CD4-positive, alpha-beta T cell treated with Interferon alpha-2 for 1 hour (primary cell): ENCODE measurements at places on chromosomes 16 and 17.

GRCh38 chr16:55426865-55427484 lies 52.0 kb upstream of the MMP2 start:
- no peak for DNase-seq

GRCh38 chr16:55349867-55350266 lies 25.9 kb downstream of the IRX6 start:
- no peak for DNase-seq

GRCh38 chr17:63800783-63801182 lies 26.4 kb upstream of the PSMC5 start:
- no peak for DNase-seq

GRCh38 chr16:66475232-66475631 lies 48.1 kb downstream of the BEAN1 start:
- no peak for DNase-seq

- no peak for DNase-seq
These were observed 23.1 kb downstream of the MPHOSPH6 start for GRCh38 chr16:82146957-82147356.

DNA sequence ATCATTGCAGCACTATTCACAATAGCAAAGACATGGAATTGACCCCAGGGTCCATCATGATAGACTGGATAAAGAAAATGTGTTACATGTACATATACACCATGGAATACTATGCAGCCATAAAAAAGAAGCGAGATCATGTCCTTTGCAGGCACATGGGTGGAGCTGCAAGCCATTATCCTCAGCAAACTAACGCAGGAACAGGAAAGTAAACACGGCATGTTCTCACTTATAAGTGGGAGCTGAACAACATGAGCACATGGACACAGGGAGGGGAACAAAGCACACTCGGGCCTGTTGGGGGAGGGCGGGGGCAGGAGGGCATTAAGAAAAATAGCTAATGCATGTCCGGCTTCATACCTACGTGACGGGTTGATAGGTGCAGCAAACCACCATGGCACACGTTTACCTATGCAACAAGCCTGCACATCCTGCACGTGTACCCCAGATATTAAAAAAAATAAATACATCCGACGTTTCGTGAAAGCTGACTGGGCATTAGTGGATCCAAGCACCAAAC lies 28.9 kb downstream of the ZNF778 start:
- DNase-seq = no peak

DNA sequence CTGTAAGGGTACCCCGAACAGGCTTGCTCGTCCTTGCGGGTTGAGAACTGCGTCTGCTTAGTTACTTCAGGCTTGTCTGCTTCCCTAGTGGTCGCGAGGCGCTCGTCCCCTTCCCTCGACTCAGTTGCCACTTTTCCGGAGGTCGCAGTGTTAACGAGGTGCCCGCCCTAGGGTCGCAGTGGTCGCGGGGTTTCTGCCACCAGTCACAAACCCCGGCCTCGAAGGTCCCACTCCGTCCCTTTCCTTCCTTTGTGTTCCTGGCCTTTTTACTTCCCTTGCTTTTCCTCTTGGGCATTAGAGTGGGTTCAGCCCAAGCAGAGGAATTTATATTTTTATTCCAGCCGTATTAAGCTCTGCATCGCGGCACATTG lies 299 bp downstream of the NUP85 start:
- no peak for DNase-seq

- no peak for DNase-seq
These were observed 14.4 kb downstream of the RIPOR1 start for GRCh38 chr16:67543036-67543435.

DNA sequence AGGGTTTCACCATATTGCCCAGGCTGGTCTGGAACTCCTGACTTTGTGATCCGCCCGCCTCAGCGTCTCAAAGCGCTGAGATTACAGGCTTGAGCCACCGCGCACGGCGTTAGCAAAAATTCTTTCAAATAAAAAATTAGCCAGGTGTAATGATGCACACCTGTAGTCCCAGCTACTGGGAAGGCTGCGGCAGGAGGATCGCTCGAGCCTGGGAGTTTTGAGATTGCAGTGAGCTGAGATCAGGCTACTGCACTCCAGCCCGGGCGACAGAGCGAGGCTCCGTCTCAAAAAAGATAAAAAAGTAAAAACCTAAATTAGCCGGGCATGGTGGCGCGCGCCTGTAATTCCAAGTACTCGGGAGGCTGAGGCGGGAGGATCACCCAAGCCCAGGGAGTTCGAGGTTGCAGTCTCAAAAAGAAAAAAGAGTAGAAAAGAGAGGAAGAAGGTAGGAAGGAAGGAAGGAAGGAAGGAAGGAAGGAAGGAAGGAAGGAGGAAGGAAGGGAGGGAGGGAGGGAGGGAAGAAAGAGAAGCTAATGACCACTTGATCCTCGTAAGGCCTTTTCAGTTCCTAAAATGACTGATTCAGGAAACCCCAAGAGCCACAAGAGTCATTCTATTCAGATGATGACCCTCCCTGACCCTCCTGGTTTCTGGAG lies 59.2 kb downstream of the SRL start:
- DNase-seq = no peak

- DNase-seq = peak; percentile 65
These were observed 4.9 kb downstream of the TNRC6C start for GRCh38 chr17:77963441-77963840.

DNA sequence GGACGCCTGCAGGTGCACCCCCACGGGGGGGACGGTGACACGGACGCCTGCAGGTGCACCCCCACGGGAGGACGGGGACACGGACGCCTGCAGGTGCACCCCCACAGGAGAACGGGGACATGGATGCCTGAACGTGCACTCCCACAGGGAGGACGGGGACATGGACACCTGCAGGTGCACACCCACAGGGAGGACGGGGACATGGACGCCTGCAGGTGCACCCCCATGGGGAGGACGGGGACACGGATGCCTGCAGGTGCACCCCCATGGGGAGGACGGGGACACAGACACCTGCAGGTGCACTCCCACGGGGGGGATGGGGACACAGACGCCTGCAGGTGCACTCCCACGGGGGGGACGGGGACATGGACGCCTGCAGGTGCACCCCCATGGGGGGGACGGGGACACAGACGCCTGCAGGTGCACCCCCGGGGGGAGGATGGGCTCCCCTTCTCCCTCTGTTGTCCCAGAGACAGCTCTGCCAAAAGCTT lies 114.5 kb upstream of the METRNL start:
- DNase-seq = no peak

DNA sequence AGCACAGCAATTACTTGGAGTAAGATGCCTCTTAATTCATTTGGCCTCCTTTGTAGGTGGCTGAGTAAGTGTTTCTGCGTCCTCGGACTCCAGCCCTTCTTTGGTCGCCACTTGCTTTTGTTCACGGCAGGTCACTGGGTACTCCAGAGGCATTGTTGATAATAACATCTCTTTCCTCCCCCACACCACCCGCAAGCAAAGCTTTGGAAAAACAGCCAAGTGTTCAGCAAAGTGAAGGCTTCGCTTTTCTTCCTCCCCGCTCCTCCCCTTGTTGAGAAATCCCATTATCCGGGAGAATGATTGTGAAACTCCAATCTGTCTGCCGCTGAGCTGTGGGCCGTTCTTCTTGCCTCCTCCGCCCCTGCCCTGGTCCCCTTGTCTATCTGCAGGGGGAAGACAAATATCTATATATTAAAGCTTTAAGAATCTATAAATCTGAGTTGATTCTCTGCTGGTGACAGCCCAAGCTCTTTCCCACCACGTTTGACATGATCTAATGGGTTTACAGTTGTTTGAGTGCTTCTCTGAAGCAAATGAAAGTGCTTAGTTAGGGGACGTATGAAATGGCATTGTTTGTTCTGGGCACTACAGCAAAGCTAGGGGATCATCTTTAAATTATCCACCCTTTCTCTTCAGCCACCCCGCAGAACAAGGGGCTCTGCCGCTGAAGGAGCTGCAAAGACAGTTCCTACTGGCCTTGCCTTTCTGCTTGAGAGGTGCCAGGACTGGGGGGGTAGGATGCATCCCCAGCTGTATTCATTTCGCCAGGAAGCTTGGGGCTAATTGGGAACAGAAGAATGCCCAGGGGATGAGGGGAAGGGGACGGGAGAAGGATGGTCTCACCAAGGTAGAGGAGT lies 167.1 kb downstream of the CCDC182 start:
- no peak for DNase-seq

GRCh38 chr17:78029697-78030096 lies 71.2 kb downstream of the TNRC6C start:
- no peak for DNase-seq

GRCh38 chr17:9299695-9300094 lies 275.9 kb downstream of the STX8 start:
- no peak for DNase-seq

- no peak for DNase-seq
These were observed 7.7 kb upstream of the PPL start for GRCh38 chr16:4944333-4945281.
